MCF 10A (cell line): ENCODE measurements at places on chromosomes 16 and 17. TPM values are rescaled to one million over a fixed set of nuclear protein-coding genes. Genes with fewer than 3 reads are reported as not detected.

The ARL5C gene
- not detected in 2 replicates for total RNA-seq

DNA sequence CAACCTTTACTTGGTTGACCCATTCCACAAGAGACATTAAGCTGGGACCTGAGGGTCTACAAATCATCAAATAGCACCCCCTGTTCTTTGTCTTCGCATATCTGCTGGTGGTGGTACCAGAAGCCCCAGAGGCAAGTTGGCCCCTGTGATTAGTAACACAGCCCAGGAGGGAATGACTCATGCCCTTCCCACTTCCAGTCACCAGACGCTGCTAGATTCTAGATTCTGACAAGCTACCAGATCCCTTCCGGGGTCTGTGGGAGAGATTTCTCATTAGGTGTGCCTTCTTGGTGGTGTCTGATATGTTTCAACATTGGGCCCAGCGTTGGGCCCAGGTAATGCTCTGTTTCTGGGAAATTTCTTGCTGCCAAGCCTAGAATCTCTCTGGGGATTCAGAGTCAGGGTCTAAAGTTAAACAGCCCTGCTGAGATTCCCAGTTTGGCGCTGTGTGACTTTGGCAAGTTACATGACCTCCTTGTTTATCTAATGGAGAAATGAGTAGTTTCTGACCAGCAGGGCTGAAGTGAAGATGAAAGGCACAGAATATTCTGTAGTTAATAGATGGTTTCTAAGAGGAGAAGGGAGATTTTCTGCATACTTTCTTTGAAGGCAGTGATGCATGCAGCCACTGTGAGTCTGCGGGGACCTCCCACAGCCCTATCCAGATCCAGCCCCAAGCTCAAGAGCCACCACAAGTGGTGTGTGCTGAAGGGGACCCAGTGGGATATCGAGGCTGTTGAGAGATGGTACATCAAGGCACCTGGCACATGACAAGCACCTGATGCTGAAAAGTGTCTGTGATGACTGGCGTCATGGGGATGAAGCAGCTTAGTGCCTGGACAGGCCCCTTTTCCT, 3.9 kb downstream of the TRPV2 start:
- peak; percentile 89 for DNase-seq

DNA sequence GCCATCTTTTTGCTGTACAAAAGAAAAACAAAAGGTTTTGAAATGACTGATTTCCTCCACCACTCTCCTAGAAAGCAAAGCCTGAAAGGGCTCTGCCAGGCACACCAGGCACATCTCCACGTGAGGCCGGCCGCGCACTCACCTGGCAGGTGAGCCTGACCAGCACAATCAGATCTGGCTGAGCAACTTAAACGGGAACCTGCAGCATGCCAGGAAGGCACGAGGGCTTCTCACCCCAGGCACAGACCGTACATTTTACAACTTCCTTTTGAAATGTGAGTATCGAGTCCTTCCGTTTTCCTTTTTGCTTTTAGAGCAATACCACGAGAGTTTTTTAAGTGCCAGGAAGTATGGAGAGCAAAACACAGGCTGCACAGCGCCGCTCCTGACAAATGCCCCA, 22.5 kb downstream of the SLC38A10 start:
- no peak for DNase-seq

GRCh38 chr17:64281962-64282752, 19.1 kb upstream of the TEX2 start:
- peak; percentile 72 for DNase-seq

The MYCBPAP gene
- total RNA-seq = 0.19 TPM in 1 of 2 replicates, not detected in the other

The QPRT gene
- total RNA-seq = not detected in 2 replicates

The AIPL1 gene
- not detected in 2 replicates for total RNA-seq

DNA sequence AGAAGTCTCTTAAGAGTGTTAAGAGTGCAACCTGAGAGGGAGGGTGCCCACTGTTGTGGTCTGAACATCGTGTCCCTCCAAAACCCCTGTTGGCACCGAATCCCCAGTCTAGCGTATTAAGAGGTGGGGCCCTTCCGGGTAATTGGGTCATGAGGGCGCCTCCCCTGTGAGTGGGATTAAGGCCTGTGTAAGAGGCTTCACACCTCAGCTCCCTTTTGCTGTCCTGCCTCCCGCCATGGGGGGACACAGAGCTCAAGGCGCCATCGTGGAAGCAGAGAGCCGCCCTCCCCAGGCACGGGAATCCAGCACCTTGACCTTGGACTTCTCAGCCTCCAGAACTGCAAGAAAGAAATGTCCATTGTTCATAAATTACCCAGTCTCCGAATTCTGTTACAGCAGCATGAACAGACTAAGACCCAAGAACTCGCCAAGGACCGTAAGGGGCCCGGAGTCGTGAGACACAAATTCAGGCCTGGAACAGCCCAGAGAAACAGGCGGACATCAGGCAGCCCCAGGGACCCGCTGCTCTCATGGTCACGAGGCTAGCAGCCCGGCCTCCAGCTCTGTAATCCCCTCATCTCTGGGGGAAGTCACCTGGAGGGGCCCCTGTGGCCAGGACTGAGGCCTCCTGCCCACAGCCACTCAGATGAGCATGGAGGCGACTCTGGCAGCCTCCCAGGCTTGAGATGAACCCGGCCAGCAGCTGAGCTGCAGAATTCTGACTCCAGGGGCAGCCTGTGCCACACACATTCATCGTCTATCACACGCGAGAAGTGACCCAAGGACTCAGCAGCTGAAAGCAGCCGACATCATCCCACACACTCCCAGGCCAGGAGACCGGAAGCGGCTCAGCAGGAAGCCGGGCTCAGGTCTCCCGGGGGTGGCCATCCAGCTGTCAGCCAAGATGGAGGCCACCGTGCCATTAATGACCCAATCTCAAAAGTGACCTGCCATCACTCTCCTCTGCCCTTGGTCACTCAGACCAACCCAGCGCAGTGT, 12.8 kb upstream of the CHMP6 start:
- DNase-seq = no peak

The SLC35G6 gene
- not detected in 2 replicates for total RNA-seq

- peak; percentile 34 for DNase-seq
Observed at GRCh38 chr17:39062846-39063680, 88.4 kb downstream of the PLXDC1 start.

GRCh38 chr17:38912221-38912813, 13.1 kb upstream of the LASP1NB start:
- no peak for DNase-seq

GRCh38 chr17:41496803-41497484, 7.2 kb upstream of the KRT36 start:
- DNase-seq = peak; percentile 94

The IGFALS gene
- not detected in 2 replicates for total RNA-seq

The OSGIN1 gene
- total RNA-seq = 3.7 and 6.3 TPM in 2 replicates

- peak; percentile 79 for DNase-seq
Observed at GRCh38 chr16:79751471-79752184, 151.1 kb upstream of the MAF start.

The CIBAR2 gene
- not detected in 2 replicates for total RNA-seq

The CCL5 gene
- total RNA-seq = not detected in 2 replicates

DNA sequence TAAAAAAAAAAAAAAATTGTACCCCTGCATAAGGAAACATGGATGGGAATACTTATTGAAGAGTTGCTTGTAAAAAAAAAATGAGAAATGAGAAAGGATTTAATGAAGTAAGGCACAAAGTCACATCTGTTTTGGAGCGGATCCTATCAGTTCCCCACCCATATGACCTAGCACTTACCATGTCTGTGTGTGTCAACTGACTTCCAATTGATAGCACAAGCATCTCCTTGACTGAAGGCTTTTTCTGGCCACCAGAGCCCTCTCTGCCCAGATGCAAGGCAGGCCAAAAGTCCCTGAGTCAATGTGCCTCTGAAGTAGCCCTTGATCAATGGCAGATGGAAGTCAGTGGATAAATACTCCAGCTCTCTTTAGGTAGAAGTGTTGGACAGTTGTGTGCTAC, 13.4 kb upstream of the NLK start:
- DNase-seq = no peak

DNA sequence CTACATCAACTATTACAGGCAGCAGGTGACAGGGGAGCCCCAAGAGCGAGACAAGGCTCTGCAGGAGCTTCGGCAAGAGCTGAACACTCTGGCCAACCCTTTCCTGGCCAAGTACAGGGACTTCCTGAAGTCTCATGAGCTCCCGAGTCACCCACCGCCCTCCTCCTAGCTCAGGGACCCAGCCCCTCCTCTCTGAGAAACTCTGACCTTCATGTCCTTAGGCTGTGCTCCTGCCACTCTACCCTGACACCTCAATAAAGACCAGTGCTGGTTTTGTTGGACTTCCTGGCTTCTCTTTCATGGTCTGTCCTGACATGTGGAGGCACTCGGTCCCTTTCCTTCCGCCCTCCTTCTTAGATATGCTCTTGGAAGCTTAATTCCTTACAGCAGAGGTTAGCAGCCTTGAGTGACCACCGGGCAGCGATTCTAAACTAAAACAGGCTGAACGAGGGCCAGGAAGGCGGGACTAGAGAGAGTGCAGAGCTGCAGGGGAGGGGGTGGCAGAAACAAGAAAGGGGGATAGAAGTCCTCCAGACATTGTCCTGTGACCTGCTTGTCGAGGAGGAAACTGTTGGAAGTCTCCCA, 915 bp downstream of the AHSP start:
- DNase-seq = no peak

DNA sequence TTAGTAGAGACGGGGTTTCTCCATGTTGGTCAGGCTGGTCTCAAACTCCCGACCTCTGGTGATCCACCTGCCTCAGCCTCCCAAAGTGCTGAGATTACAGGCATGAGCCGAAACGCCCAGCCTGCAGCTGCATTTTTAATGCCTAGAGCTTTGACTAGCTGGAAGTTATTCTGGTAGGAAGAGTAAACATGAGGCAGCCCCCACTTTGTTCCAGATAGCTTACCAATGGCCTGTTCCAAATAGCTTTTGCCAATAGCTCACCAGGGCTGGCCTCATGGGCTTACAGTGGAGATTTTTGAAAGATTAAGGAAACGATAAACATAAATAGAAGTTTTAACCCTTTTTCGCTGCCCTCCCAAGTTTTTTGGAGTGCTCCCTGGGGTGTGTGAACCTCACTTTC, 9.8 kb downstream of the TRPV2 start:
- no peak for DNase-seq

The HSPB9 gene
- total RNA-seq = not detected in 2 replicates

GRCh38 chr17:36048066-36048465, 16.0 kb upstream of the CCL18 start:
- no peak for DNase-seq

- DNase-seq = no peak
Observed at GRCh38 chr16:62755938-62756337, 719.7 kb upstream of the CDH8 start.

The CACNG5 gene
- total RNA-seq = not detected in 2 replicates

GRCh38 chr16:70737377-70738082, 51.7 kb upstream of the MTSS2 start:
- DNase-seq = no peak

GRCh38 chr16:12225806-12226465, 249.4 kb downstream of the SNX29 start:
- no peak for DNase-seq

DNA sequence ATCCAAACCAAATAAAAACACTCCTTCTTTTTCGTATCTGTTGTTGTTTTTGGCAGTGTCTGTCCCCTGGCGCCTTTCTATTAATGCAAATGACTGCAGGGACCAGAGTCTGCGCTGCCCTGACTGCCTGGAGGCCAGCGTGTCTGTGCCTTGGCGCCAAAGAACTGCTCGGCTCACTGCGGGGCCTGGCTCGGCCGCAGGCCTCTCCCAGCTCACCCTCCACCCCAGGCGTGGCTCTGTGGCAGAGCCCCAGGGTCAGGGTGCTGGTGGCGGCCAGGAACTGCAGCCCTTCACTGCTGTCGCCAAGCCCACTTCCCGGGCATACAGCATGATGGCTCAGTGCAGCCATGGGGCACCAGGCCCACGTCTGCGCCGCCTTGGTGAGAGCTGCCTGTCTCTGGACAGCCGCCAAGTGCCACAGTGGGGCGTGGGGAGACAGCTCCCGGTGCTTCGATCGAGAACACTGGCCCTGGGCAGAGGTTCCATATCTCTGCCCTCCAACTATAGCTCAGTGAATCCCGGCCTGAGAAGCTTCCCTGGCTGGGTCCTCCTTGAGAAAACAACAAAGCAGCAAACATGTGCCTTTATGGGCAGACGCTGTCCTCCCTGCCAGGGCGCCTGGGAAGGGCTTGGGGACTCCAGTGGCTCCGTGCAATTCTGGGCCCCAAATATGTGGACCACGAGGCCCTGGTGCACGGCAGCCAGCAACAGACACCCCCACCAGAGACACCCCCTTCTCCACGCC, 11.1 kb downstream of the CANT1 start:
- DNase-seq = no peak

GRCh38 chr17:81913394-81914102, 2.3 kb upstream of the PCYT2 start:
- no peak for DNase-seq

- DNase-seq = no peak
Observed at GRCh38 chr17:12164085-12164484, 143.4 kb downstream of the MAP2K4 start.

DNA sequence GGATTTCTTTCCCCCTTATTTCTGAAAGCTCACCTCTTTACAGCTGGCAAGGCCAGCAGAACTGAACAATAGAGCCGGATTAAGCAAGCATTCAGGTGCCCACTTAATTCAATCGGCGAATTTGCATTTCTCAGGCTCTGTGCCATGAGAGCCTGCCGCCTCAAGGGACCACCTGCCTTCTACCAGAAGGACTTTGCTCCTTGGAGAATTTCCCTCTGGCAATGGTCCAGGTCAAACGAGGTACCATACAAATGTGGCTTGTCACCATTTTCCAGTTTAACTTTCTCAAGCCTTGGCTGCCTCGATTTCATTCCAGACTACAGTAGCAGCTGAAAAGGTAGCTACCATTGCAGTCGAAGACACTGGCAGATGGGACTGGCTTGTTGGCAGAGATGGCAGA, 534.0 kb downstream of the MAF start:
- no peak for DNase-seq

- no peak for DNase-seq
Observed at GRCh38 chr17:56598466-56598865, 5.0 kb downstream of the NOG start.

DNA sequence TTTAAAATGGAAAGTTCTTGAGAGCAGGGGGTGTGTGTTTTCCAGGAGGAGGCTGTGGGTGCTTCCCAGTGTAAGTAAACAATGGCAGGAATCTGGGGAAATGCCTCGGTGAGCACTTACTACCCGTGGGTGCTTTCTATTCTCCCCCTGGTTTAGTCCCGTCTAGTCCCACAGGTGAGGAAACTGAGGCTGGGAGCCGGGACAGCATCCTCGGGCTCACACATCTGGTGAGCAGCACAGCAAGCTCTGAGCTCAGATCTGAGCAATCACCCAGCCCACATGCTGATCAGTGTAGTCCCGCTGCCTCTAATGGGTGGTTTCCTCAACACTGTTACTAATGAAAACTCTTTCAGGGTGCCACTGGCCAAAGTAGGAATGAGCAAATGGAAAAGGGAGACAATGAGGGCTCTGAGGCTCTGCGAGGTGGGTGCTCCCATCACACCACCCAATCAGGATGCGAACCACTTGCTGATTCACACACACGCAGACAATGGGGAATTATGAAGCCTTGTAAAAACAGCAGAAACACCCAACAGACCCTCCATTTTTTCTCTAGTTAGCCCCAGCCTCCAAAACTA, 202.6 kb downstream of the PARN start:
- DNase-seq = no peak

- no peak for DNase-seq
Observed at GRCh38 chr17:68053231-68054013, 17.9 kb downstream of the KPNA2 start.
